ENCODE measurements at places on chromosomes 12 and 14. TPM values are rescaled to one million over a fixed set of nuclear protein-coding genes. Genes with fewer than 3 reads are reported as not detected.

The TSPAN8 gene
- total RNA-seq, result 0.69 TPM

The DAO gene
- total RNA-seq, result not detected

The NPC2 gene
- total RNA-seq, result 31.8 TPM

The TAS2R50 gene
- total RNA-seq, result 7.6 TPM

The L2HGDH gene
- 15.7 TPM for total RNA-seq

The NOP9 gene
- 20.3 TPM for total RNA-seq

The SIRT4 gene
- 3.0 TPM for total RNA-seq

The INHBE gene
- total RNA-seq, result not detected

The LIN7A gene
- 60.0 TPM for total RNA-seq

The CARMIL3 gene
- 28.8 TPM for total RNA-seq

The SLC22A17 gene
- 389 TPM for total RNA-seq

The MGAT4C gene
- 82.4 TPM for total RNA-seq

The EIF2S3B gene
- 0.92 TPM for total RNA-seq

The PZP gene
- 0.23 TPM for total RNA-seq

The SYNDIG1L gene
- 32.8 TPM for total RNA-seq

The CLEC4A gene
- total RNA-seq, result 1.4 TPM

The NGB gene
- total RNA-seq, result 17.8 TPM

The PSMB11 gene
- not detected for total RNA-seq

The CLEC2B gene
- total RNA-seq, result 2.1 TPM

The LRRIQ1 gene
- 25.1 TPM for total RNA-seq

The LRP6 gene
- 58.6 TPM for total RNA-seq

The NRDE2 gene
- 14.8 TPM for total RNA-seq

The GMFB gene
- 241 TPM for total RNA-seq

The KRT79 gene
- total RNA-seq, result not detected

The YARS2 gene
- total RNA-seq, result 33.0 TPM

The TMEM63C gene
- 12.7 TPM for total RNA-seq

The RD3L gene
- total RNA-seq, result 1.2 TPM

The AQP2 gene
- total RNA-seq, result not detected

The DIO2 gene
- total RNA-seq, result 10.8 TPM

The FAM222A gene
- total RNA-seq, result 10.1 TPM

The PEBP1 gene
- 324 TPM for total RNA-seq

The GALNT6 gene
- total RNA-seq, result 0.23 TPM

The SLC2A3 gene
- total RNA-seq, result 74.5 TPM

The MDM2 gene
- 40.8 TPM for total RNA-seq

The EXOC3L4 gene
- total RNA-seq, result 0.46 TPM

The ARHGEF40 gene
- 23.5 TPM for total RNA-seq

The SLC41A2 gene
- 143 TPM for total RNA-seq

The KITLG gene
- 378 TPM for total RNA-seq

The PLEKHG7 gene
- not detected for total RNA-seq

The INSM2 gene
- 2.3 TPM for total RNA-seq

The TBX5 gene
- total RNA-seq, result not detected

The MCRS1 gene
- total RNA-seq, result 37.8 TPM

The NEUROD4 gene
- 0.23 TPM for total RNA-seq

The TEAD4 gene
- 0.92 TPM for total RNA-seq
